ENCODE measurements at places on chromosomes 3 and 15.

DNA sequence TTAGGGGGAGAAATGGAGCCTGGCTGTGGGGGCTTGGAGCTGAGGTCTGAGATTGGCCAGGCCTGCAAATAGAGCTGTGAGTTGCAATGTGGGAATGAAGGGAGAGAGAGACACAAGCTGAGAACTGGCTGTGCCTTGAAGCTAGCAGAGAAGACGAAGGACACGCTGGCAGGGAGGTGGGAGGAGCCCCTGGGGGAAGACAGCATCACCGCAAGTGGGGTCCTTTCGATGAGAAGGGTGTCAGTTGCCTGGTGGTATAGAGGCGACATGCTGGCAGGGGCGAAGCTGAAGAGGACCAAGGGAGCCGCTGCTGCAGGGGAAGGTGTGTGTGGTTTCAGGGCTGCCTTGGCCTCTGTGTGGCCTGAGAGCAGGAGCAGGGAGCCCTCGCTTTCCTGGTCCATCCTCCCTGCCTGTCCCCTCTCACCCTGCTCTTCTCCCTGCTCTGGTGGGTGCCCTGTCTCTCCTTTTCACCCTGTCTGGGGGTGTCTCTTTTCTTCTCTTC, 5.5 kb downstream of the RHCG start:
- no peak for DNase-seq

- DNase-seq = no peak
Measured at GRCh38 chr3:105608623-105609022, 241.9 kb downstream of the ALCAM start.

- DNase-seq = no peak
Measured at GRCh38 chr3:8558645-8559044, 57.0 kb downstream of the LMCD1 start.

- no peak for DNase-seq
Measured at GRCh38 chr15:21271566-21271965, 168.7 kb downstream of the POTEB3 start.

DNA sequence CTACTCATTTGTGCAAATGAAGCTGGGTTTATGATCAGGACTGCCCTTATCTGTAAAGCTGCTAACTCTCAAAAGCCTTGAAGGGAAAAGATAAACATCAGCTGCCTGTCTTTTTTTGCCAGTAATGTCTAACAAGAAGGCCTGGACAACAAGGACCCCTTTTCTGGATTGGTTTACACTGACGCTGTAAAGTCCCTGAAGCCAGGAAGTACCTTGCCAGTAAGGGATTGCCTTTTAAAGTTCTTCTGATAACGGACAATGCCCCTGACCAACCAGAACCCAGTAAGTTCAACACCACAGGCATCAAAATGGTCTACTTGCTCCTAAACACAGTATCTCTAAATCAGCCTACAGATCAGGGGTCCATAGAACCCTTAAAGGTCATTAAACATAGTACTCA, 178.0 kb downstream of the PCCB start:
- DNase-seq = no peak

DNA sequence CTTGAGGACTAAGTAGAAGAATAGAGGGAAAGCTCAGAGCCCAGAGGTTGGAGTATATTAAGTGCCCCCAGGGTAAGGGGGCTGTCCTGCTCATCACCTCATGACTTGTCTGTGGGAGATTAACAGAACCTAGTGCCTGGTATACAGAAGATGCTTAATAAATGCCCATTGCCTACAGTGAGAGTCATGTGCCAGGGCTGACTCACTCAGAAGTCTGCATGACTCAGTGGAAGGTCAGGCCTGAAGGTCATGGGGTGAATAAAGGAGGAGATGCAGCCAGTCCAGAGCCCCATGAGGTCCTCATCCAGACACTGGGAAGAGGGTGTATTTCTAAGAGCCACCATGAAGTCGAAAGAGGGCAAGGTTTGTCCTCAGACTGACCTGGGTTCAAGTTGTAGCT, 62.5 kb upstream of the TLE3 start:
- no peak for DNase-seq

DNA sequence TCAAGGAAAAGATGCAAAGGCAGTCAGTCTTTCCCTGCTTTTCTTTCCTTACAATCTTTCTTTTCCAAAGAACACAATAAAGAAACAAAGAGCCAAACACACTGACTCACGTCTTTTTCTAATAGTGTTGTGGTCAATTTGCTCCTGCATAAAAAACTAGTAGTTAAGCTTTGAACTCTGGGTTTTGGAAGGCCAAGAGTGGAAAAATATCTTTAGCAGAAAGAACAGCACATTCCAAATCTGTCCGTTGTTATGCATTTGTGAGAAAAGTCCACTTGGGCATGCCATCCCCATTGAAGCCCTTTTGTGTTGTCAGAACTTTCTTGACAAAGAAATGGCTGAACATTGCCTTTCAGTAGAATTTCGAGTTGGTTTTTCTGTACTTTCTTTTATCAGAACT, 18.2 kb downstream of the COL8A1 start:
- DNase-seq = no peak

DNA sequence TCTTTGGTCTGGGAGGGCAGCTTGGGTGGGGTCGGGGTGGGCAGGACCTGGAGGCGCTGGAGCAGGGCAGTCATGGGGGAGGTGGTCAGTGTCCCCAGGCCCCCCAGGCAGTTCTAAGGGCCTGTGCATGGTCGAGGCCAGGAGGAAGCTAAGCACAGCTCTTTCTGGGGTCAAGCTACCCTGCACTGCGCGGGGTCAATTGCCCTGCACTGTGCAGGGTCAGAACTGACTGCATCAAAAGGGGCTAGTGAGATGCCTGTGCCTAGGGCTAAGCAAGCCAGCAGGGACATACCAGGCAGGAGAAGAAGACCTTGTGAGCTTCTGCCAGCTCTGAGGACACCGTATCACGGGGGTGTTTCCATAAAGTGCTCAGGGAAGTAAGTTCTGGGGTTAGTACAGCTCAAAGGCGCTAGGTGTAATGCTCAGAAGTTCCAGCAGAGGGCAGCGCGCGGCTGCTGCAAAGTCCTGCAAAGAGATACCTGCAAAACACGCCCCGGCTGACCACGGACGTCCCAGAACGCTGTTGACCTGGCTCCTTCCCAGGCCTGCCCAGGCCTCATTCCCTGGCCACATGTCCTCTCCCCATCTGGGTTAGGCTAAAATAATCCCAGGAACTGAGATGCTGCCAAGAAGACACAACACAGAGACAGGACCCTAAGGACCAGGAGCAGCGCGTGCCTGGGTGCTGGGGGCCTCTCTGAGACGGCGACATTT, 18.8 kb upstream of the IQSEC1 start:
- DNase-seq = peak; percentile 55

- DNase-seq = peak; percentile 53
Measured at GRCh38 chr3:187744169-187745151, 808 bp downstream of the BCL6 start.

DNA sequence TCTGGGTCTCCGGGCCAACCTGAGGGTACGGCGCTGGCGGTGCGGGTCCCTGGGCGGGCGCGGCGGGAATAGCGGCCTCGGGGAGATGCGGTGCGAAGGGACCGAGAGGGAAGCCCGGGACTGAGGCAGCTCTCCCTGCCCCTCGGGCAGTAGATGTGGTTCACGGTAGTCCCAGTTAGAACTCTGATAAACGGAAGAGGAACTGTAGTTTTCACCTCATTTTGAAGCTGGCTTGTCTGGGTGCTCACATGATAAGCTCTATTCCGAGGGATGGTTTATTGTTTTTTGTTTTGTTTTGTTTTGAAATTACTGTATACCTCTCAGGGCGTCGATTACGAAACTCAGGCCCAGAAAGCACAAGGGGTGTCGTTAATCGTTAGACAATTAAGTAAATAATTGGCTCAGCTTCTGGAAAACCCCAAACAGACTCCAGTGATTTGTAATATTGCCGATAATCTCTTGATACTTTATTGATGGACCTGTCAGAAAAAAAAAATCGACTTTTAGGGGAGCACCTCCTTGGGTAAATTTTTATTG, 413 bp downstream of the NUSAP1 start:
- DNase-seq = no peak

Data from bone marrow (tissue), 2 donors.